Activated T-cell treated with anti-CD3 and anti-CD28 coated beads, Interleukin-2, amount 50 U/mL, for 1 hour (primary cell): ENCODE measurements at places on chromosomes 11 and 22.

GRCh38 chr11:118886681-118887111, 3.0 kb downstream of the CXCR5 start:
- no peak for DNase-seq

GRCh38 chr11:69401715-69402114, 79.7 kb upstream of the LINC01488 start:
- no peak for DNase-seq

DNA sequence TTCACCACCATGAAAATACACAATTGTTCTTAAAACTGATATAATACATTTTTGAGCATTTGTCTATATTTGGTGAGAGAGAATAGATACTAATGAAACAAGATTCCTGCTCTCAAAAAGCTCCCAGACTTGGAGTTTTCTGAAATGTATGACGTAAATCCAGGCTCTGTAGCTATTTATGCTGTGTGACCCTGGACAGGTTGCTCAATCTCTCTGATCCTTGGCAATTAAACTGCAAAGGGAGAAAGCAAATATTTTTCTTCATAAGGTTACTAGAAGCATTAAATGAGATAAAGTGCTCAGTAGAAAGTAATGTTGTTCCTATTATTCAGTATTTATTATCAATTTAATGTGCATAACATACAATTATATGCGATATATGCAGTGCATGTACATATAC, 42.5 kb downstream of the SVIP start:
- no peak for DNase-seq

GRCh38 chr22:19175602-19176174, 2.8 kb downstream of the SLC25A1 start:
- DNase-seq: no peak

GRCh38 chr11:122933416-122933815, 48.2 kb downstream of the BSX start:
- no peak for DNase-seq

DNA sequence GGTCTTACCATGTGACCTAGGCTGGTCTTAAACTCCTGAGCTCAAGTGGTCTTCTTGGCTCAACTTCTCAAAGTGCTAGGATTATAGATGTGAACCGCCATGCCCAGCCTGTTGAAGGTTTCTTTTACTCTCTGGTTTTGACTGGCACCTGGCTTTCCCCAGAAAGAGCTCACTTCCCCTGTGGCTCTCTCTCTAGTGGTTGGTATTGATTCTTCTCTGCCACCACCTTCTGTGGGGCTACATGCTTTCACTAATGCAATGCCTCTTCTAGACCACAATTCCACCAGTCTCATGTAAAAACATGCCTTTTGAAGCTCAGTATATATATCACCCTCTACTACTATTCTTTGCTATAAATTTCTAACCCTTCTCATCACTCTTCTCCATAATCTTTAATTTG, 67.2 kb downstream of the CCDC83 start:
- no peak for DNase-seq

- no peak for DNase-seq
Measured at GRCh38 chr11:46534711-46535110, 59.1 kb downstream of the AMBRA1 start.

- DNase-seq: no peak
Measured at GRCh38 chr22:45272498-45272897, 12.3 kb upstream of the UPK3A start.

- no peak for DNase-seq
Measured at GRCh38 chr22:27397036-27397953, 404.3 kb downstream of the MN1 start.

DNA sequence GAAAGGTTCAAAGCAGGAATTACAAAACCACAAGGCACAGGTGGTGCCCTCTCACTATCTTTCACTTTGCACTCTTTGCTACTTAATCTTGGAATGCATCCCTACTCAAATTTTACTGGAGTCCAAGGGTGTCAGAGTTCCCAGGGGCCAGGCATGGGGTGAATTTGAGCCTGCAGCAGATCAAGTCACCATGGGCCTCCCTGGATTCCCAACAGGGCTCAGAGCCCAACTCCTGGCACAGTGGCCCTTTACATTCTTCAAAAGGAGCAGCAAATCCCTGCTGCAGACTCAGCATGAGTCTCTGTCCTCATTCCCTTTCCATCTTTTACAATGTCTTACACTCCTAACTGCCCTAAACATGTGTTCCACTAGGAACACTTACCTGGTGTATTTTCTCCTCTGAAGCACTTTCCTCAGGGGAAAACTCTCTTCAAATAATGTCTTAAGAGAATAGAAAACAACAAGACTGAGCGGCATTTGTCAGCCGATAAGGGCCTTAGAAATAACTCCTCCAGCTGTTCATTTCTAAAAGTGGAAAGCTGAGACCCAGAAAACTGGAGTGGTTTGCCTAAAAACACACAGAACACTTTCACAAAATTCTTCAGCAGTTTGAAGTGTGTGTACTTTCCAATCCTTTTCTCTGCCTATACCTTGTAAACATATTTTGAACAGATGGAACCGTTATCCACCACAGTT, 596.0 kb downstream of the INSC start:
- no peak for DNase-seq

DNA sequence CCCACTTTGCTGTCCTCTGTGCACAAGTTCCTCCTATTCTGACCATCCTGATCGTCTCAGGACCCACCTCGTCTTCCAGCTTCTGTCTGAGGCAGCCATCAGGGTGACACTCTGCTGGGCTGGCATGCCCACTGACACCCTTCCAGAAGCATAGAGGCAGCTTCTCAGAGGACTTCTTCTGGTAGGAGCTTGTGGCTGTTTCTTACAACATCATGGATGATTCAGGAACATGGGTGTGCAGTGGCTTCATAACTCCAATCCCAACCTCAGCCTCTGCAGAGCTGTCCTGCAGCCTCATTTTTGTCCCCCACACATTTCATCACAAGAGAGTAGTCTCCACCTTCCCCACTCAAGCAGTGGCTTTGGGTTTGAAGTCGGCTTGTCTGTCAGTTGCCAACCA, 20.9 kb upstream of the CTR9 start:
- DNase-seq: no peak

GRCh38 chr11:1197431-1197885, 25.4 kb upstream of the MUC5B start:
- no peak for DNase-seq

DNA sequence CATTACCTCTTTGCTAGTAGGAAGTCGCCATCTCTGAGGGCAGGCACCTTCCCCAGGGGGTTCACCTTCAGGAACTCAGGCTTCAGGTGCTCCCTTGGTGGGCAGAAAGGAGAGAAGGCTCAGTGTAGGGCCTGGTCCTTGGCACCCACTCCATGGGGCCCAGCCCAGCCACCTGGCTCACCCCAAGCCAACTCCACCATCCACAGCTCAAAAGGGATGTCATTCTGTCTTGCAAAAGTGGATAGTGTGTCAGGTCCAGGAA, 2.7 kb upstream of the GSTT4 start:
- no peak for DNase-seq

DNA sequence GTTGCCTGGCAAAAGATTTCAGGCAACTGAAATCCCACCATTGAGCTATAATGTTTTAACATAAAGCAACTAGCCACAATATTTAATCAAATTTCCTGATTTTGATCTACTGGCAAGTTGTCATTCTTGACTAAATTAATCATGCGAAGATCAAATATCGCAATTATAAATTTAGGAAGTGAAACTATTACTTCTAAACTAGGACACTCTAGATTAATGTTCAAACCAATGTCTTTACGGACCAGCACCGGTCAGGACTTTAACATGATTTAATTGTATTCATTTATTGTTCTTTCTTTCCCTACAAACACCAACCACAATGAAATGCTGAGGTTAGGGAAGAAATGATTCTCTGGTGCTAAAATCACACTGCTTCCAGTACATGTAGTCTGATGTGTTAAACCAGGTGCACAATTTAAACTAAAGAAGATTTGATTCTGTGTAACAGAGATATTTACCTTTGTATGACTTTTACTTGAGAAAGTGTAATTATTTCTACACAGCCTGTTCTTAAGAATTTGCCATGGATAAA, 14.9 kb downstream of the GAS2 start:
- no peak for DNase-seq

GRCh38 chr11:90124371-90124770, 10.1 kb upstream of the NAALAD2 start:
- DNase-seq: no peak

DNA sequence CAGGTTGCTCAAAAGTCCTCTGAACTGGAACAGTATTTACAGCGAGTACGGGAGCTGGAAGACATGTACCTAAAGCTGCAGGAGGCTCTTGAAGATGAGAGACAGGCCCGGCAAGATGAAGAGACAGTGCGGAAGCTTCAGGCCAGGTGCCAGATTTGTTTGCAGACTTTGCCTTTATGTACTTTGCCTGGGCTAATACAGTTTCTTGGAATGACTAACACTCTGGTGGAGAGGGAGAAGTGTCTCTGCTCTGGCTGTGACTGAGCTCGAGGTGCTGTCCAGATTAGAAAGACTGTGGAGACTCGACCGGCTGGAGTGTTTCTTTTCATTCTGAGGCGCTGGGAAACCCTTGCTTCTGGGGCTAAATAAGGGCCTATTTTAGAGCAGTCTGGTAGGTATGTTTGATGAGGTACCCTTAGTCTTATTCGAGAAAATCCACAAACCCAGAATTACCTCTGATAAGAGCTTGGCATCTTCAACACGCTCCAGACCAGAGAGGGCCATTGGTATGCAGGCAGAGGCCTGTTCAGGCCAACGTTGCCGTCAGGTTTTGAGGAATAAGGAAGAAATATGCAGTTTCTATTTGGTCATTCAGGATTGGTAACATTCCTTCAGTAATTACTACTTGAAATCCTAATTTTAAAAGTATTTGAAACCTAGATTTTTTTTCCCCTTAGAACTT, 76.5 kb downstream of the SWAP70 start:
- DNase-seq: no peak

- DNase-seq: no peak
Measured at GRCh38 chr11:62497132-62497801, 49.3 kb downstream of the AHNAK start.

DNA sequence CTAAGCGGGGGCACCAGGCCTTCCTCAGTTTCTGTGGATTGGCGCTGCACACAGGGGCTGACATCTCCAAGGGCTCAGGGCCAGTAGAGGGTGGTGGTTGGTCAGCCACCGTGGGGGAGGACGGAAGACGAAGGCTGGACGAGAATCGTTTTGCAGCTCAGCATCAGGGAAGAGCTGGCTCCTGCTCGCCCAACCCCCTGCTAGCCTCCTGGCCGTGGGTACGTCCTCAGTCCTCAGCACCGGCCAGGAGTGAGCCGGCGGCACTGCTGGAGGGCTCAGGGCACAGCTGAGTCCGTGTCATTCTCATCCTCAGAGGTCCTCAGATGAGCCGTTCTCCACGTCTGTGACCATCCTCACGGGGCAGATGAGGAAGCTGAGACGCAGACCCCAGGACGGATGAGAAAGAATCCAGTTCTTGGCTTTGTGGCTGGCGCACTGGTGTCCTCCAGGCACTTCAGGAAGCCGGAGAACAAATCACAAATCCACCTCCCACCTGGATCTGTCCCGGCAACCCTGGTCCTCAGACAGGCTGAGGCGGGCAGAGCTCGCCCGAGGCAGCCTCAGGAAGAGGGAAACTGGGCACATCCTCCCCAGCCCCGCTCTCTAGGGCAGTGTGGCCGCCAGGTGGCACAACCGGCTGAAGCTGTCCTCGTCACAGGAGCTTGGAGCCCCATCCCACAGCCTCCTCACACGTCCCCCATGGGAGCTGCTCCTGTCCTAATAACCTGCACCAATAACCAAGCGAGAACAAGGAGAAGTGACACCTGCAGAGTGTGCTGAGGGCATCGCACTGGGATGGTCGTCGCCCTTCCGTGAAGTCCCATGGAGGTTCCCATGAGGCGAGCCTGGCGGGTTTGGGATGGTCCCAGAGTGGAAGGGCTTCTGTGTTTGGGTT, 393.7 kb downstream of the BRD1 start:
- no peak for DNase-seq

GRCh38 chr11:17864478-17864941, 129.9 kb downstream of the KCNC1 start:
- DNase-seq: no peak
